NCI-H2171 treated with DMSO at 0.1 percent for 48 hours (cell line): ENCODE measurements at places on chromosomes 5 and 9.

DNA sequence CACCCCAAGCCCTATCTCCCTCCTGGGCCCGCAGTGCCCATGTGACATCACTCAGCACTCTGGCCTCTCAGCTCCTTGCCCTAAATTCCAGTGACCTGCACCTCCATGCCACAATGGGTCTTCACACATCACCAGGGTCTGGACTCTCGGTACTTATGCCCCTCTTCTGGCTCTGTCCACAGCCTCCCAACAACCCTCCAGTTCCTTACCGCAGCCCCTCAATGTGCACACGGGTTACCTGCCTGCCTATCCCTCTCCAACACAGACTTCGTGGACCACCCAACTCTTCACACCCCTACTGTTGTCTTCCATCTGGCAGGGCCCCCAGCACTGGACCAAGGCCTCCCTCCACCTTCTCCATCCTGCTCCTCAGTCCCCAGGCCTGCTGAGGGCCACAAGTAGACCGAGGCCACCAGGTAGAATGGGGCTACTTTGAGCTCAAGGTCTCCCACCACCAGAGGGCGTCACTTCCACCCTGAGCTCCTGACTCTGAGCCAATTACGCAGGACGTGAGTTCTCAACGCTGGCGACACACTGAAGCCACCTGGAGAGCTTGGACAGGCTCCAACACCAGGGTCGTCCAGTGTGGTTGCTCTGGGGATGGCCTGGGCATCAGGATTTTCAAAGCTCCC is 172.1 kb downstream of the GABBR2 start:
- DNase-seq = no peak

DNA sequence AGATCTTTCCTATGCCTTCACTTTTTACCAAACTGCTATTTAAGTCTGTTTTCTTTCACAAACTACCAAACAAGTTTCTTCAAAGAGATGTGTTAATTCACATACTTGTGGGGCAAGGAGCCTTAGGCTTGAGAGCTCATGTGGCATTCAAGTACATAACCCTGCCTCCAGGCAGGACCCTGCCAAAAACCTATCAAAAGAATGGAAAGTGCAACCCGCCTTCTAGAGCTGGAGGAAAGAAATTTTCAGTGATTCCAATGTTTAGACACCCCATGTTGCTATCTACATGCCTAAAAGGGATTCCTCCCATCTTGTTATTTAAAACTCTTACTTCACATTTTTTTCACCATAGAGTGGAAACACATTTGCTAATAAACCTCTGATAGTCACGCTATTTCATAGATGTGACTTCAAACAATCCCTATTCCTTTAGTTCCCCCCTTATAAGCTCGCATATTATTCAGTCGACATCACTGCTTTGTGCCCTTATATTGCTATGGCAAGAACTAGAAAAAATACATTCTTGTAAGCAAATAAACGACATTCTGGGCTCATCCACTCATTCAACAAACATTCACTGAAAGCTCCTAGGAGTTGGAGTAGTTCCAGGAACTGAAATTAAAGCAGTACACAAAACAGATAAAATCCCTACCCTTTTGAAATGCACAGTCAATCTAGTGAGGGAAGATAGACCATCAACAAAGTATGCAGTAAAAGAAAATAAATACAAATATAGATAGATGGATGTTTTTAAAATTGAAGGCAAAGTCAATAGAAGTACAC is 518.1 kb downstream of the ELAVL2 start:
- no peak for DNase-seq

- no peak for DNase-seq
These were observed 183.2 kb upstream of the DAB2 start for GRCh38 chr5:39608024-39608423.

DNA sequence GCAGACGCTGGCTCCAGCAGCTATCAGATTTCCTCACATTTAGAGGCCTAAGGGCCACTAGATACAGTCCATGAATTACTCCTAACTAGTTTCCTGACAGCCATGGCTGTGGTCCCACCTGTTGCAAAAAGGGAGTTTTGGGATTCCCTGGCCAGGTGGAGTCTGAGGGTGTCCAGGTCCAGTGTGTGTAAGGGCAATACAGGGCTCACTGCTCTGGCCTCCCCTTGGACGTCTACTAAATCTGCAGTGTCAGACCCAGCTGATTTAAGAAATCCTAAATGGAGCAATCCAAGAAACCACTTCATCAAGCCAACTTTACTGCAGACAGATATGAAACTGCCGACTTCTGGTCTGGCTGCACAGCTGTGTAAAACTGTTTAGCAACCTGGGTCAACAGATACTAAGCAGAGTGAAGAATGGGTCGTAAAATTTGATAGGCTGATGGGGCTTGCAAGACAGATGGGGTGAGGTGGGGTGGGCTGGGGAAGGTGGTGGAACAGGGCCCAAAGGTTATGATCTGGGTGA is 116.4 kb downstream of the GADD45G start:
- DNase-seq = peak; percentile 81

DNA sequence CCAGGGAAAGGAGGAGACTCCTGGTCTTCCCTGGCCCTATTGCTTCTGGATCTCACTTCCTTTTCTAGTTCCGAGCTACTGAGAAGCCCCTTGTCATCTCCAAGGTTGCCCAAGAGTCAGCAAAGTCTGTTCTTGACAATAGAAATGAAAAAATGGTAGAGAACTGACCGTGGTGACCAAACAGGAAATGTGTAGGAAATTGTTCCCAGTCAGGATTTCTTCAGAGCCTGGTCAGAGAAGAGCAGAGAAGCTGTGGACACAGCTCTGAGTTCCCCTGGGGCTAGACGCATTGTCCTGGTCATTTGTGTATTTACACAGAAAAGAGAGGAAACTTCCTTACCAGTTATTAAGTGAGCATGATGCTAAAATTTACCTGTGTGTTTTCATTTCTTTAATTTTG is 35.6 kb downstream of the S1PR3 start:
- DNase-seq = no peak

GRCh38 chr5:152094060-152094459 is 169.4 kb upstream of the GLRA1 start:
- DNase-seq = no peak
